Naive thymus-derived CD8-positive, alpha-beta T cell (primary cell): ENCODE measurements at places on chromosomes 12 and 14.

- DNase-seq = no peak
Measured at GRCh38 chr14:78188882-78189281, 18.7 kb downstream of the NRXN3 start.

- no peak for DNase-seq
Measured at GRCh38 chr12:110039085-110039807, 9.1 kb downstream of the C12orf76 start.

GRCh38 chr12:111971800-111972199 is 41.2 kb downstream of the TMEM116 start:
- no peak for DNase-seq

DNA sequence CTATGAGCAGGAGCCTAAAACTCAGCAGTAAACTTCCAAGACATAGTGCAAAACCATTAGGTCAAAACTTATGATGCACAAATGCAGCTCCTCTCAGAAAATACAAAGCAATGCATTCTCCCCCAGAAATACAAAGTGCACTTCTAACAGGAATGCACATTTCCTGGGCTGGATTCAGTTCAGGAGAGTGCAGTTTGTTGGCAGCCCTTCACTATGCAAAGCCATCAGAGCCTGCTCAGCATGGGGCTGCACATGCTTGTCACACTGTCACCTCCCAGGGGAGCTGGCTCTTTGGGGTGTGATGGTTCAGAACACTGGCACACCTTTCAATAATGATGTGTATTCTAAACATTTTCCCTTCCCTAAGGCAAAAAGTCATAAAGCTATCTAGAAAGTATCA is 110.4 kb downstream of the KCNK10 start:
- no peak for DNase-seq

GRCh38 chr12:59941461-59941860 is 345.6 kb downstream of the SLC16A7 start:
- no peak for DNase-seq

- no peak for DNase-seq
Measured at GRCh38 chr14:98298481-98299244, 973.3 kb downstream of the BCL11B start.

- DNase-seq = no peak
Measured at GRCh38 chr12:131783915-131784541, 44.2 kb upstream of the MMP17 start.

GRCh38 chr12:46150735-46151134 is 118.1 kb downstream of the SLC38A1 start:
- no peak for DNase-seq

DNA sequence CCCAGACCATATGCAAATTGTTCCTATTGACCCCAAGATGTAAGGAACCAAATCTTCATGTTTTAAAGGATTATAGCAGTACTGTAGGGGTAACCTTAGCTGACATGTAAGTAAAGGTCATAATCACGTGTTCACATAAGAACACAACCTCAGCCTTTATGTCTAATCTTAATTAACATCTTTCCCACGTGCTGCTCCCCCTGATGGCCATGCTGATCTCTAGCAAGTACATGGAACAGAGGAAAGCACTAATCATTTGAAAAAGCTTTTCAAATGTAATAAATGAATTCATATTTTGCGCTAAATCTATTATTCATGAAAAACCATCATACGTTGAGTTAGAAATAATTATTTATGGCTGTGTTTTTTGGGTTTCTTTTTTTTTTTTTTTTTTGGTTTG is 30.5 kb upstream of the ITPR2 start:
- DNase-seq = no peak

- DNase-seq = no peak
Measured at GRCh38 chr12:104852102-104852501, 106.0 kb downstream of the SLC41A2 start.
